GOT3 (cell line): ENCODE measurements at places on chromosomes 2 and 18.

- no peak for DNase-seq
Observed at GRCh38 chr18:59810183-59810582, 89.6 kb upstream of the PMAIP1 start.

- DNase-seq: no peak
Observed at GRCh38 chr2:133344849-133345248, 223.4 kb downstream of the NCKAP5 start.

- DNase-seq: no peak
Observed at GRCh38 chr2:223027442-223027841, 24.5 kb upstream of the KCNE4 start.

- DNase-seq: no peak
Observed at GRCh38 chr2:9004338-9005204, 1.1 kb upstream of the MBOAT2 start.

- DNase-seq: no peak
Observed at GRCh38 chr2:182186132-182186735, 200.6 kb downstream of the PPP1R1C start.

DNA sequence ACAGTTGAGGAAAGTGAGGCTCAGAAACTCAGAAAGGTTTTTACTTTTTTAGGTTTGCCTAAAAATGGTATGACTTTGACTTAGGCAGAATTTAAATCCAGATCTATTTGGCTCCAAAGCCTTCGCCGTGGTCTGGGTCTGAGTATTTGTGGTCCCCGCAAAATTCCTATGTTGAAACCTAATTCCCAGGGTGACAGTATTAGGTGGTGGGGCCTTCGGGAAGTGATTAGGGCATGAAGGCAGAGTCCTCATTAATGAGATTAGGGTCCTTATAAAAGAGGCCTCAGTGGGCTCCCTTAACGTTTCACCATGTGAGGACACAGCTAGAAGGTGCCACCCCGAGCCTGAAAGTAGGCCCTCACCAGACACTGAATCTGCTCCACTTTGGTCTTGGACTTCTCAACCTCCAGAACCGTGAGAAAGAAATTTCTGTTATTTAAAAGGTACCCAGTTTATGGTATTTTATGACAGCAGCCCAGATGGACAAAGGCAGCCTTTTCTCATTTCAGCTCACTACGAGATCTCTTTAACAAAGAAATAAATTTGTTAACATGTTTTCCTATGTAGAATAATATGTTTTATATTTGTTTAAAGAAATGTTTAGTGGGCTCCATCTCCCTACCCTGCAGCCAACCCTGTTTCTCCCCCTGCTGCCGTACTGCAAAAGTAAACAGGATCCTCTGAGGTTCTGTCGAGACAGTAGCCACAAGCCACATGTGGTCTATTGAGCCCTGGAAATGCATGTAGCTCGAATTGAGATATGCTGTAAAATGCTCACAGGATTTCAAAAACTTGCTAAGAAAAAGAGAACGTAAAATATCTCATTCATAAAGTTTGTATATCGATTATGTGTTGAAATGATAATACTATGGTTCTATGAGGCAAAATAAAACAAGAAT, 80.6 kb downstream of the MOGAT1 start:
- no peak for DNase-seq

DNA sequence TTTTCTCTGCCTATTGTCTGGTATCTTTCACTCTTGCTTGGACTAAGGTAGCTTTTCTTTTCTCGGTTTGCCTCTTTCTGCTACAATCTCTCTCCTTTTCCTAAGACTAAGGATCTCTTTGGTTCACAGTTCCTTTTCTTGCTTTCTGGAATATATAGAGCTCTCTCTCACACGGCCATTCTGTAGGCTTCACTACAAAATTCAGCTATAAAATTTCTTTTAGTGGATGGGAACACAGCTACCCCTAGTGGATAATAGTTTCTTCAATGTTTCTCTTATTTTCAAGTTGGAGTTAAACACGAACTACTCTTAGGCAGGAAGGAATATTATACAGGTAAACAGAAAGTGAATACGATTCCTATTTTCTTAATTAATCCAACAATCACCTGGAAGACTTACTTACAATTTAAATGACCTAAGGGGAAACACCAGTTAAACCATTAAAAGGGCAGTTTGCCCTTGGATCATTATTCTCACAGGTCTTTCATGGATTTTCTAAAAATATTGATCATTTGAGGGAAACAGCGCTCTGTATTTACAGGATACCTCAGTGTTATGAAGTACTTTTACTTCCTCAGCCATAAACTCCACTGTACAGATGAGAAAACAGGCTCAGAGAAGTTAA, 140.5 kb downstream of the LRP2 start:
- DNase-seq: no peak

DNA sequence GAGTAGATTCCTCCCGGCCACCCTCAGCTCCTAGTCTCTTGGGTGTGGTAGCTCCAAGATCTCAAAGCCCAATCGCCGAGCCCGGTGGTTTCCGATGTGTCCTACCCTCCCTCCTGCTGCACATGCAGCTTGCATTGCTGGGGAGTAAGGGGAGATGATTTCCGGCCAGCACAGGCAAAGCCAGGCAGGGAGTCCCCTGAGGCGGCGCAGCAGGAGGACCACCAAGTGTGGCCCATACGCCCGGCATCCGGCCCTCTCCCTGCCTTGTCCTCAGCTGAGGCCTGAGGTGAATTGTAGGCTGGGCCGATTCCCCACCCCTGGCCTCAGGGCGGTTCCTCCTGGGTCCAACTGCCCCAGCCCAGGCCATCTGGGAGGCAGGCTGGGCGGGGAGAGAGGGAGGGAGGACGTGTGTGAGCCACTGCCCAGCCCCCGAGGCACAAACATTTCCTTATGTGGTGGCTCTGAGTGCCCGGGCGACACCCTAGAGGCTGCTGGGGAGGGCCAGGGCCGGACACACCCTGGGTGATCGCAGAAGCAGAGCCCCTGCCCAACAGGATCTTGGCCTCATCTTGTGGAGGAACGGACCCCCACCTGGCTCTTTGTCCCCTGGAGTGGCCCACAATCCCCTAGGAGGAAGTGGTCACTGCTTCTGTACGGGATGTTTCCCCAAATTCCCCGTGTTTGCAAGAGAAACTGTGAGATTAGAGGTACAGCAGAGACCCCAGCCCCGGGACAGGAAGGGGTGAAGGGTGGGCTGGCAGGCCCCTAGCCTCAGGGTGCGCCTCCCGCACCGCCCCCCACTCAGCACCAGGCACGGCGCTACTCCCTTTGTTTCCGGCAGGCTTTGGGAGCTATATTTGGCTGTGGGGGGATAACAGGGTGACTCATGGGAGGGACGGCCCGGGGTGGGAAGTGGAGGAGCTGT, 41.9 kb upstream of the PTMA start:
- DNase-seq: peak; percentile 28

GRCh38 chr2:105261061-105261460, 19.5 kb downstream of the GPR45 start:
- DNase-seq: peak; percentile 22
